ENCODE measurements at places on chromosomes 11 and 22. TPM values are rescaled to one million over a fixed set of nuclear protein-coding genes. Genes with fewer than 3 reads are reported as not detected.

DNA sequence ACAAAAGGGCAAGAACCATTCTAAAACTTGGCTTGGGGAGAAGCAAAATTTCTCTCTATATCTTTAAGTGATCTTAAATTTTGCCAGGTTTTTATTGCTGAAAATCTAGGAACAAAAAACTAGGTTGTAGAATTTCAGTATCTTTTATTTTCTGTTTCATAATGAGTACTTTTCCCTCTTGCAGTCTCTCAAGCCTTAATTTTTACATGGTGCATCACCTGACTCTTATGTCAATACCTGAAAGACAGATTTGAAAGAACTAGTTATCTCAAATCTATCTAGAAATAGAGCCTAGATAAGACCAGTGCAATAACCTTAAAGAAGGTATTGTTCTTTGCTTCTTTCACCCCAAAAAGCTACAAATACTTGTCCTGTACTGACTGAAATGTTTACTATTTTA, 122.1 kb downstream of the TRIM44 start:
- no peak for DNase-seq

Gene CBY1
- 61.8 TPM for total RNA-seq

GRCh38 chr11:75430714-75431532, 2.1 kb downstream of the KLHL35 start:
- no peak for DNase-seq

DNA sequence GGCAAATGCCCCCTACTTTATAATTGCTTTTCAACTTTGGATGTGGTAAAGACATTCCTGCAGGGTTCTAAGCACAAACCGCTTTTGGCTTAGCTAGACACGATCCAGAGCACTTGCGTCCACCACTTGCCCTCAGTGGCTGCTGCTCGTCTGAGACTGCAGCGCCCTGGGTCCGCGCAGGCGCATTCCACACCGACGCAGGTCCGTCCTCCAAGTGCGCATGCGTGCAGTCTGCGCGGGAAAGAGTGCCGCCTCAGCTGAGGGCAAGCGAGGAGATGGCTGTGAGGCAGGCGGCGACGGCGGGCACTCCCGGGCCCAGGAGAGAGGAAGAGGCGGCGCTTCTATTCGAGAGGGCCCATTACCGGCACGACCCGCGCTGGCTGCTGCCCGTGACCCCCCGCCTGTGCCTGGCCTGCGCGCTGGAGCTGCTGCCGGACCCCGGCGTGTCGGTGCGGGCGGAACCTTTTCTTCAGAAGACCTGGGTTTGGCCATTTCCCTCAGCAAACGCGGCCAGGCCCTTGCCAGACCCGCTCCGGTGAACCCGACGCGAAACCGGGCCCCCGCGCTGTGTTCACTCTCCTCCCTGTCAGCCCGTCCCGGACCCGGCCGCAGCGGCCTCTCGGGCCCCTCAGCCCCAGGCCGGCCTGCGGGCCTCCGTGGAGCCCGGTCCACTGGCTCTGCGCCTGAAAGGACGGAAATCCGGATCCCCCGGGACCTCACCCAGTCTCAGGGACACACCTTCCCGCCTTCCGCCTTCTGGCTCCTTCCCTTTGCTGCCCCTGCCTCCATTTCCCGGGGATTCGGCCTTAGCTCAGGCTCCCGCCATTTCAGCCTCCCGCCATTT, at the start of gene MEI1:
TSS of gene MEI1 (plus strand) at position 240 of the 844 bp plus-strand sequence. CDS start at position 276, 36 bp downstream.
- no peak for DNase-seq

GRCh38 chr22:40235308-40235707, 57.6 kb downstream of the TNRC6B start:
- no peak for DNase-seq

DNA sequence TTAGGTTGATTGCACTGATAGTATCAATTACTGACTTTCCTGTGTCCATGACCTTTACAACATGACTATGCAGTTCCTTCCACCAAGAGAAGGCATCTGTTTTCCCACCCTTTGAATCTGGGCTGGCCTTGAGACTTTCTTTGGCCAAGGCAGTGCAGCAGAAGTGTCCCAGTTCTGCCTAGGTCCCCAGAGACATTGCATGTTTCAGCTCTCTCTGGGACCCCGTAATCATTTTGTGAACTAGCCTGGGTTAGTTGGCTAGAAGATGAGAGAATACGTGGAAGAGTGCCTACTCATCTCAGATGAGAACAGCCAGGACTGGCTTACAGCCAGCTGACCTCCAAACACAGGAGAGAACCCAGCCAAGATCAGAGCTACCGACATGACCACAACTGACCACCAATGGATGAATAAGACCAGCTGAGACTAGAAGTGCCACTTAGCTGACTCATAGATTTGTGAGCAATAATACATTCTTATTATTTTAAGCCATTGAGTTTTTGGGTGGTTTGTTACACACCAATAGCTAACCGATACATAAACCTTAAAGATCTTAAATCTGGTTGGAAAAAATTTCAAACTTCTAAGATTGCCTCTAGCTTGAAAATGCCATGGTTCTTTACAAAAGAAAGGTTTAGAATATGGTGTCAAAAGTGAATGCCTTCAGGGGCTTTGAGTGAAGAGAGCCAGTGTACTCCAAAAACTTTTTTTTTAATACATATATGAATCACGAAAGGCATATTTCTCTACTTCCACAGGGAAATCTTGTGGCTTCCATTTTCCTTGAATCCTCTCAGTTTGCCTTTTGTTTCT, 145.2 kb downstream of the FBXO7 start:
- DNase-seq = peak; percentile 76

DNA sequence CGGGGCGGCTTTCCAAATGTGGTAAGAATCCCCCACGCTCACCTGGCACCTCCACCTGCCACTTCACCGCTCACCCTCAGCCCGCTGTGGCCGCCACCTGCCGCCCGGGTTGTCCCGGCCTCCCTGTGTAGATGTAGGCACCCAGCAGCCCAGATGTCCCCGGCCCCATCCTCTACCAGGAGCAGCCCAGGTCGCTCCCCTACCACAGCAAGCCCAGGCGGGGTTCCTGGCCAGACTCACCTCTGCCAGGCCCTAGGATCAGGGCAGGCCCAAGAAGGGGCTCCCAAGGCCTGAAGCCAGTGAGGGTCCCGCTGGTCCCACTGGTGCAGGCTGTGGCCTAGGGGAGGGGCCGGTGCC, 27.4 kb downstream of the MOB2 start:
- DNase-seq = no peak

DNA sequence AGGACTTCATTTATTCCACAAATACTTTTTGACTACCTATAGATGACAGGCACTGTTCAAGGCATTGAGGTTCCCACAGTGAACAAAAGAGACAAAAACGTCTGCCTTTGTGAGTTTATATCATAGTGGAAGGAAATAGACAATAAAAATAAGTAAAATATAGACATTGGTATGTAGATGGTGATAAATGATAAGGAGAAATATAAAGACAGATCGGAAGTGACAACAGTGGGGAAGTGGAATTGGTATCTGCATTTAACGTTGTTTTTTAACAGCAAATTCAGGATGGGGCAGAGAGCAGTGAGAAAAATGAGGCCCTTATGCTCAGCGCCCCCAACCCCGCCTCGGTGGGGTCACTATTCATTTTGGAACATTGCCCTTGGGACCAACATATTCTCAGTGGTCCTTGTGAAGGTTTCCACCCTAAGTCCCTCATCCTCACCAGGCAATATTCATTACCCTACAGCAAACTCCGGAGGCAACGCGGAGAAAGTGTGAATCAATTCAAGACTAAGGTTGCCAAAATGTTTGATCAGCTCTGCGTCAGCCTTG, 627 bp upstream of the PEX26 start:
- DNase-seq = no peak

GRCh38 chr22:38505541-38506117, 482 bp downstream of the DDX17 start:
- DNase-seq = peak; percentile 35

GRCh38 chr22:31544481-31545480, 48.4 kb downstream of the SFI1 start:
- no peak for DNase-seq

Gene SLC22A25
- total RNA-seq = not detected

DNA sequence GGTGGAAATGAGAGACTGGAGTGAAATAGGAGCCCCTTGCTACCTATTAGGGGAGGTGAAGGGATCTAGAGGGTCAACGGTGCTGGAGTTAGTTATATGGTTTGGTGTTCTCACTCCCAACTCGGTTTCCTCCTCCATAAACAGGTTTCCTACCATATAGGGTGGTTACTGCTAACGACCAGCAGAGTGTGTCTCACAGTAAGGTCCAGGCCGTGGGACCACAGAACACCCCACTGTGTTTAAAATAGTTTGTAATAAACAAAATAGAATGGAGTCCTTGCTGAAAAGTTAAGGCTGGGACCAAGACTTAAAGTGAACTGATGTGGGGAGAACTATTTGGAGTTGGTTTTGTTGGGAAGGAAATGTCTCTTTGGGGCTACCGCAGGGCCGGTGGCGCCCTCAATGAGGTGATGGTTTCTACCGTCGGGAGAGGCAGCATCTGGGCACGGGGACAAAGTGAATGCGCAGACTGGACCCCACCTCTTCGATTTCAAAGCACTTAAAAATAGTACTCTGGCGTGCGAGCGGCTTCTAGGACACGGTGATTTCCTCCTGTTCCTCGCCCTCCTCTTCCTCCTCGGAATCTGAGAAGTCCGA, 4.5 kb downstream of the DBX1 start:
- no peak for DNase-seq

DNA sequence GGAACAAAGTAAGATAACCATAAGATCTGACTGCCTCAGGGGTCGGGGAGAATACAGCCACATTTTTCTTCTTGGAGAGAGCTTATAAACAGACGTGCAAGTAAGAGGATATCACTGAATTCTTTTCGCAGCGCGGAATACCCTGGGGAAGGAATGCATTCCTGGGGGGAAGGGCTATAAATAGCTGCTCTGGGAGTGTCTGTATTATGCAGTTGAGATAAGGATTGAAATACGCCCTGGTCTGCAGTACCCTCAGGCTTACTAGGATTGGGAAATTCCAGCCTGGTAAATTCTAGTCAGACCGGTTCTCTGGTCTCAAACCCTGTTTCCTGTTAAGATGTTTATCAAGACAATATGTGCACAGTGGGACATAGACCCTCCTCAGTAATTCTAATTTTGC, 1491.7 kb upstream of the RAG2 start:
- DNase-seq = peak; percentile 99

GRCh38 chr11:110295531-110296225, 736 bp downstream of the RDX start:
- DNase-seq = peak; percentile 41

Gene NAGA
- total RNA-seq = 15.9 TPM

Gene MS4A2
- not detected for total RNA-seq

GRCh38 chr22:37193629-37194191, 5.7 kb upstream of the C1QTNF6 start:
- DNase-seq = no peak

DNA sequence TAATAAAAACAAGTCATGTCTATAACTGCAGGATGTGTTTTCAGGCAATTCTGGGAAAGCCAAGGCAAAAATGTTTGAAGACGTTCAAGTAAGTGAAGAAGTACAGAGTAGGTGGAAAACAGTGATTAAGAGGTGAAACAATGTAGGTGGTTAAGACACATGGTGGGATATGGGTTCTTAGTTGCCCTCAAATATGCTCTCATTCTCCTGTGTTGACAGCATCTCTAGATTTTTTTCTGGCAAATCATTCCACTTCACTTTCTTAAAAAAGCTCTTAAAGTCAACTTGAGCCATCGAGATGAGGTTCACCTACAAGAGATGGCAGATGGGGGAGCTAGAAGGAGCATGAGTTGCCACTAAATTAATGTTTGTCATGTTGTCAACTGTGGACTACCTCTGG, 1041.0 kb upstream of the CNTN5 start:
- no peak for DNase-seq

GRCh38 chr11:87351676-87352075, 313.9 kb downstream of the TMEM135 start:
- DNase-seq = no peak

DNA sequence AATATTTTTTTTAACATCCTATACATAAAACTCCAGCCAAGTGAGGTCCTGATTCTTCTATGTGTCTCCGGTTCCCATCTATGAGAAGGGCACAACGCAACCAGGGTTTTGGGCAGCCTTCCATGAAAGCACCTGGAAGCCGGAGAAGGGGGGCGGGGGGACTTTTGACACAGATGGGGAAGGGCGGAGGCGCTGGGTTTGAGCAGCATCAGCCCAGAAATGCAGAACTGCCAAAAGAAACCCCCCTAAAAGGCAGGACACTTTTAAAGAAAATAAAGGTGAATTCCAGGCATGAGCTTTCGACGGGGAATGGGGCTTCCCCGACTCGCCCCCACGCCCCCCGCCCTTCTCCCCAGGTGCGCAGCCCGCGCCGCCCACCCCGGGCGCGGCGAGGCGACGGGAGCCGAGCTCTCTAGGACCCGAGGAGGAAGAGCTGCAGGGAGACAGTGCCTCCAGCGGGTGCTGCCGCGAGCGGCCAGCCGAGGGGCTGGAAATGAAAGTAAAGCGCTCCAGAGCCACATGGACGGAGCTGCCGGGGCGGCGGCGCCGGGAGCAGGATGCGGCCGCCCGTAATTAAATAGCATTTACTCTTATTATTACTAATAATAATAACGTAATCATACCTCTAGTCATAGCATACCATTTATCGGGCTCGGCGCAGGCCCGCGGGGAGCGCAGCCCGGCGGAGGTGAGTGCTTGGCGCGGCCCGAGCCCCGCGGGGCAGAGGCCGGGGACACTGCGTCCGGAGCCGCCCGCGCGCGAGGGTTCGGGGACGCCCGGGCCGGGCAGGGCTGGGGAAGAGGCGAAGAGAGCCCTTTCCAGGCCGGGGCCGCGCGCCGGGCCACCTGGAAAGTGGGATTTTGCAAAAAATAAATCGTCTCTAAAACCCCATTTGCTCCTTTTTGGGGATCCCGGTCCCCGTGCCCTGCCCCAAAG, at the start of gene ZC3H7B:
TSS of gene ZC3H7B (plus strand) at position 441 of the 936 bp plus-strand sequence. CDS start 19,136 bp downstream, outside the sequence.
- DNase-seq = peak; percentile 77

DNA sequence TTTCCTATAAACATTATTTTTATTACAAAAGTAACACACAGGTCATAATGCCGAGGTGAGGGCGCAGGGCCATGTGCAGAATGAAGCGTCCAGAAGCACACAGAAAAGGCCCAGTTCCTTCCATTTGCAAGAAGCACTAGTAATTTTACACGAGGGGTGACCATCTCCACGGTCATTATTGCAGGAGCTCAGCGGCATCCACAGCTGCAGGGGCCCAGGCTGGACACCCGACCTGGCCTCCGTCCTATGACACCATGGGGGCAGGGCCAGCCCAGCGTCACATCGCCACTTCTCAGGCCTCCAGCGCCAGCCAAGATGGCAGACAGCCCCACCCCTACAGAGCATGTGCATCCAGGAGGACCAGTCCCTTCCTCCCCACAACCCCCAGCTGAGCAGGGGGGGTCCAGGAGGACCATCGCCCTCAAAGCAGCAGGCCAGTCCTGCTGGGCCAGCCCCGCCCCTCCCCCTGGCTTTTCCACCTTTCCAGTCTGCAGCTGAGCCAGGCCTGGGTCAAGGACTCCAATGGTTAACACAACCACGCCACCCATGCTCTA, 3.5 kb downstream of the IGF2 start:
- DNase-seq = no peak

DNA sequence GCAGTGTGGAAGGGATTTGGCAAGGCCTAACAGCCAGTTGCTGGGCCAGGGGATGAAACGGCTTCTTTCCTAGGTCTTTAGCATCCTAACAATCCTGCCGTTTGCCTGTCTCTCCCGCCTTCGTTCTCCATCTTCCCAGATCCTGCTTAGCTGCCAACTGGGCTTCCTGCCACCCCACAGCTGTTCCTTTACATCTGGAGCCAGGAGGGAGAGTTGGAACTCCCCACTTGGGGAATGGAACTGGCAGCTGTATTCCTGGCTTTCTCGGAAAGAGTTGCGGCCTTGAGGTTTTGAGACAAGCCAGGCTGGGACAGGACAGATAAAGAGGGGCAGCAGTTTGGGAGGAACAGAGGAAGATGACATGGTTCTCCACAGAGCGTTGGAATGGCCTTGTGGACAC, 59.6 kb downstream of the ST3GAL4 start:
- no peak for DNase-seq
